ENCODE measurements at places on chromosomes 6 and 20.

DNA sequence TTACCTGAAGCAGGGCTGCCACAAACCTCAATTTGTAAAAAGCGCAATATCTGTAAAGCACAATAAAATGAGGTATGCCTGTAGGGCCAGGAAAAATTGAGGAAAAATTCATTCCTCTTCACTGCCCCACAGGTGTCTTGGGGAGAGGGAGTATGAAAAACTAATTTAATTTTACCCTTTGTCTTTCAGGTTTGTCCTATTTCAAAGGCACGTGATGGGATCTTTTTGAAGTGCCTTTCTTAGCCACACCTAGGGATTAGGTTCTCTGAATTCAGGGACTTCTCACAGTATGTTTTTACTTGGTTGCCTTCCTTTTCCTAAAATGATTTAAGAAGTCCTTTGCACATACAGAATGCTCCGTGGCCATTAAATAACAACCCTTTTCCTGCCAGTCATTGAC lies 71.9 kb downstream of the NCOA3 start:
- DNase-seq = no peak

DNA sequence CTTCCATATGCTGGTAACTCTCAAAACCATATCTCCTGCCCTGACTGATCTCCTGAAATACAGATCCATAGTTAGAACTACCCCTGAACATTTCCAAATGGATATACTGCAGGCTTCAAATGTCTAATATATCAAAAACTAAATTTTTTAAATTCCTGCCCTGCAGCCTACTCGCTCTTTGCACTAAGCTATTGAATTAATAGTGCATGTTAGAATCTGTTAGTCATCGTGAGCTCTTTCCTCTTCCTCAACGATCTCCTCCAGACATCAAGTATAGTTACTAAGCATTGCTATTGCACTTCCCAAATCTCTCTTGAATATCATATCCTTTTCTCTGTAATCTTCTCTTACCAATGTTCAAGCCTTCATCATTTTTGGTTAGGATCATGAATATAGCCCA lies 26.0 kb upstream of the RSPO3 start:
- no peak for DNase-seq

- DNase-seq = no peak
Measured at GRCh38 chr6:118705544-118706491, 54.4 kb upstream of the CEP85L start.

- DNase-seq = no peak
Measured at GRCh38 chr6:53216301-53216700, 67.7 kb upstream of the GCM1 start.

GRCh38 chr6:33147807-33148666 lies 44.2 kb downstream of the COL11A2 start:
- no peak for DNase-seq

- DNase-seq = no peak
Measured at GRCh38 chr6:150659046-150659763, 59.5 kb downstream of the PLEKHG1 start.

DNA sequence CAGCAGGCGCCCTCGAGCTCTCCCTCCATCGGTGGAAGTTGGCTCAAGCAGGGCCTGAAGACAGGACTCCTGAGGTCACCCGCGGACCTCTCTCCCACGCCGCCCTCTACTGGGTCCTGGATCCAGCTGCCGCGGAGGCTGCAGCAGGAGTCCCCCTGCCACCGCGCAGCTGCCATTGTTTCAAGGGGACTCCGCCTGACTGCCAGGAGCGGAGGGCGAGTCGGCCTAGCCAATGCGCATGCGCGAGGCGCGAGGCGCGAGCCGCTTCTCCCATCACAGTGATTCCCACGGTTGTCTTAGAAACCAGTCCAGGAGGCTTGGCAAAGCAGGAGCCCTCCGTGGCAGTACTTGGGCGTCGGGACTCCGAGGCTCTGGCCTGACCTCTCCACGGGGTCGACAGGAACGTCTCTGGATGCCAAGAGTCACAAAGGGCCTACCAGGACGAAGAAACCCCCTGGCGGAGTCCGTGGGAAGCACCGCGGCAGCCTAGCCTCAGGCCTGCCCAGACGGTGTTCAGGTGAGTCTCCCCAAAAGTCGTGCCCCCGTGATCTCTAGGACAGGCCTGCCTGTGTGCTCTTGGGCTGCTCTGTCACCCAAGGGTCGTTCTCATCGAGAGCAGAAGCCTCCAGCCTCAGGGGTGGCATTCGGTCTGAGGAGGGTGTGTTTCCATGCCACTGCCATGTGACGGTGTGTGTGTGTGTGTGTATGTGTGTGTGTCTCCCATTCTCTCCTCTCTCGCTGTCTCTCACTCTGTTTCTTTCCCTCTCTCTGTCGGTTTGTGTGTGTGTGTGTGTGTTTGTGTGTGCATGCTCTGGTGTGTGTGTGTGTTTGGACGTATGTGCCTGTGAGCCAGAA lies 290.6 kb upstream of the ZNF337 start:
- peak; percentile 43 for DNase-seq

DNA sequence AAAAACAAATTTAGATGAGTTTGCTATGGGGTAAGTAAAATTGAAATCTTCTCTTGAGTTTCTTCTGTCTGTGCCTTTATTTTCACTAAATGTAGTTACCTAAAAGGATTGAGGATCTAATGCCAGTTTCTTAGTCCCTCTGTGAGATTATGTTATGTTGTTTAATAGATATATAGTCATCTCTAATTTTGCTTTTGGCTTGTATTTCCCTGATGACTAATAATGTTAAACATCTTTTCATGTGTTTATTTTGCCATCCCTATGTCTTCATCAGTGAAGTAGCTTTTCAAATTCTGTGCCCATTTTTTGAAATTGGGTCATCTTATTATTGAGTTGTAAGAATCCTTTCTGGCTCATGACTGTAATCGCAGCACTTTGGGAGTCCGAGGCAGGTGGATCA lies 13.7 kb downstream of the QRSL1 start:
- DNase-seq = no peak

DNA sequence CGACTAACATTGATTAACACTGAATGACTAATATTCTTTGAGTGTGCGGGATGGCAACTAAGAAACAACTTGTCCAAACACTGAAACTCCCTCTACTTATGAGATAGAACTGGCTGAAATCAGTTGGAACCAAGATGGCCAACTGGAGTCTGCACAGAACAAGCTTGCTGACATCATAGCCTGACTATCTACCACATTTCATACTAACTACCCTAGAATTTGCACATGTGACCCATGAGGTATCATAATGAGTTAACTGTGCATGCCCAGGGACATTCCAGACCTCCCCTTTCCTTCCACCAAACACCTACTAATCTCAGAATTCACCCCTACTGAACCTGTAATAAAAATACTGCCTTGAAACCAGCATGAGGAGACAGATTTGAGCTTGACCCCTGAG lies 43.2 kb downstream of the PHIP start:
- DNase-seq = no peak

GRCh38 chr6:10877871-10878270 lies 4.0 kb downstream of the GCM2 start:
- DNase-seq = no peak

GRCh38 chr20:32582659-32583580 lies 2.2 kb downstream of the NOL4L start:
- DNase-seq = no peak

GRCh38 chr6:35166116-35166515 lies 25.0 kb upstream of the TCP11 start:
- no peak for DNase-seq

GRCh38 chr6:388202-388903 lies 3.2 kb upstream of the IRF4 start:
- DNase-seq = no peak

DNA sequence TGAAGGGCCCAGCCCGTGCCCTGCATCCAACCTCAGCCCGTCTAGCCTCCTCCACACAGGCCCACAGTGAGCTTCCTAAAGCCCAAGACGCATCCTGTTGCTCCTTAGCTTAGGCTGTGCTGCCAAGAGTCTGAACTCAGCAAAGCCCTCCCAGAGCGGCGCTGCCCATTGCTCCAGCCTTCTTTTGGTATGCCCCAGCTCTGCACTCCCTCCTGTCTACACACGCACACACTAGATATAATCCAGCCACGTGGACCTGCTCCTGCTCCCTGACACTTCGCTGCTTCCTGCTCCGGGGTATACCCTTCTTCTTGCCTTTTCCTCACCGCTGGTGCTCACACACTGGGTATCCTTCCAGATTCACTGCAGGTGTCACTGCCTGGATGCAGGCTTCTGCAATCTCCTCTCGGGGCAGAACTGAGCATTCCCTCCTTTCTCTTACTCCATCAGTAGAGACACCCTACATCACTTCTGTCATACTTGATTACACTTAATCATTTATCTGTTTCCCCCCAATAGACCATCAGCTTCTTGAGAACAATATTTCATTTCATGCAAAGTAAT lies 23.8 kb downstream of the GABRR2 start:
- no peak for DNase-seq

DNA sequence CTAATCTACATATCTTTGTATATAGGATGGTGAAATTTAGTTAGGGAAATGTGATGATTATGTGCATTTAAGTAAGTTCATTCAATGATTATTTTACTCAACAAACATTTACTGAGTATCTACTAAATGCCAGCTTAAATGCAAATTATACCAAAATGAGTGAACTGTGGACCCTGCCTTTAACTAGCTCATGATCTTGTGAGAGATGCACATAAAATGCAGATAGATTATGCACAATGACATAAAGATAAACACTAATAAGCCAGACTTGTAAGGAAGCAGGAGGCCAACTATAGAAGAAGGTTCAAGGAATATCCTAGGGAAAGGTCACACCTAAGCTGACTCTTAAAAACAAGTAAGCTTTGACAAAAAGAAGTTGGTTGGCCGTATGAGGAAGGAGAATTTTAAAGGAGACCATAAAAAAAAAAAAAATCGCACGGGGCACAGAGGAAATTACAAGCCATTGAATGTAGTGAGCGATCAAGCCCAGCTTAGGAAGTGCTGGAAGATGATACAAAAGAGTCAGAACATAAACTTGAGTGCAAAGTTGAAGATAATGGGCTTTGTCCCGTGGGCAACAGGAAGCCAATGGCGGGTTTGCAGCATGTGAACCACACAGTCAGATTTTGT lies 107.9 kb downstream of the NRSN1 start:
- DNase-seq = no peak

All from T-helper 1 cell (primary cell).